Stimulated activated CD8-positive, alpha-beta memory T cell treated with anti-CD3 and anti-CD28 coated beads, Interleukin-12 subunit alpha, Interleukin-12 subunit beta, amount 100 ng/mL, for 1 hour (primary cell): ENCODE measurements at places on chromosomes 16 and 17.

GRCh38 chr16:11328172-11329070 lies 16.8 kb upstream of the RMI2 start:
- DNase-seq = peak; percentile 18

DNA sequence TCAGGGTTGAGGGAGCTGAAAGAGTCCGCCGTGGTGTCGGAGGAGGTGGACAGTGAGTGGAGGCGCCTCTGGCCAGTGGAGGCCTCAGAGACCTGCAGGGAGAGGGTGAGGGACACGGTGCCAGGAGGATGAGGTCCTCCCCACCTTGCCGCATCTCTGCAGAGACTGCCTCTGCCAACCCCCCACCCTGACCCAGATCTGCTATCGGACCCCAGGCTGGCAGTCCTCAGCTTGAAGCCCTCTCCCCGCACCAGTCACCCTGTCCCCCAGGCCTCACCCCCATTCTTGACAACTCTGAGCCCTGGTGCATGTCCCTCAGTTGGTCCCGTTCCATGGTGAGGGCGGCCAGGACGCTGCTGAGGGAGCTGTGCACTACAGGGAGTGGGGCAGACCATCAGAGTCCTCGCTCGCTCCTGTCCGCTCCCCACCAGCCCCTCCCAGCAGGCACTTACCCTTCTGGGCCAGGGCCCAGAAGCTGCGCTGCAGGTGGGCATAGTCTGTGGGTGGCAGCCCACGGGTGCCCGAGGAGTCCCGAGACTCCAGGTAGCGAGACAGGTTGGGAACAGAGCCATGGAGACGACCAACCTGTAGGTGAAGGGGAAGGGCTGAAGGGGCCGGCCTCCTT lies 5.4 kb downstream of the OSBPL7 start:
- DNase-seq = no peak

- no peak for DNase-seq
Measured at GRCh38 chr17:79941088-79942010, 94.3 kb downstream of the TBC1D16 start.

GRCh38 chr16:25371342-25371741 lies 113.7 kb upstream of the ZKSCAN2 start:
- no peak for DNase-seq

DNA sequence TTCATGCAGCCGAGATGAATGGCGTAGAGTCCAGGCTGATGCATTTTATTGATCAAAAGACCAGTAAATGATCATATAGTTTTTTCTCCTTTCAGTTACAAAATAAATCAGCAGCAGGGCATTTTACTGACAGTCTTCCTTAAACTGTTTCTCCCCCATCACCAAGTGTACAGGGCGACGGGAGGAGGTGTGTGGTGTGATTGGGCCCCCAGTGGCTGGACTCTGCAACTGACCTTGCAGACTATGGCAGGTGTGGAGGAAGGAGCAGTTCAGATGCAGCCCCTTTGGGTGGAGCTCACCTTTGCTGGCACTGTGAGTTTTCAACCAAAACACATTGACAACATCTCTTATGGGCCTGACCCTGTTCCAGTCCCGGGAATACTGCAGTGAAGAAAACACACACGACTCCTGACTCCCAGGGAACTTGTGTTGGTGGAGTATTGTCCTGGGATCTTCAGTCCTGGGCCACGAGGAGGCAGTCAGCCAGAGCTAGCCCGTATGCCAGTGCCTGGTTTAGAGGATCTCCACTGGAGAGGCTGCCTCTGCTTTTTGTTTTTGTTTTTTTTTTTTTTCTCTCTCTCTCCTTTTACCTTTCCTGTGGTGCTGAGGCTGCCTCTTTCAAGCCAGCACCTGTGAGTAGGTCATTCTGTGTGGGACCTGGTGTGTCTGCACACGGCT lies 29.8 kb downstream of the KIAA0513 start:
- no peak for DNase-seq

GRCh38 chr16:58120234-58120633 lies 8.9 kb downstream of the CFAP20 start:
- DNase-seq = no peak

GRCh38 chr16:19914877-19915276 lies 30.2 kb upstream of the GPRC5B start:
- no peak for DNase-seq

- DNase-seq = no peak
Measured at GRCh38 chr16:87458424-87458915, 34.4 kb downstream of the ZCCHC14 start.

- no peak for DNase-seq
Measured at GRCh38 chr17:28228986-28229729, 89.8 kb upstream of the TMEM97 start.

DNA sequence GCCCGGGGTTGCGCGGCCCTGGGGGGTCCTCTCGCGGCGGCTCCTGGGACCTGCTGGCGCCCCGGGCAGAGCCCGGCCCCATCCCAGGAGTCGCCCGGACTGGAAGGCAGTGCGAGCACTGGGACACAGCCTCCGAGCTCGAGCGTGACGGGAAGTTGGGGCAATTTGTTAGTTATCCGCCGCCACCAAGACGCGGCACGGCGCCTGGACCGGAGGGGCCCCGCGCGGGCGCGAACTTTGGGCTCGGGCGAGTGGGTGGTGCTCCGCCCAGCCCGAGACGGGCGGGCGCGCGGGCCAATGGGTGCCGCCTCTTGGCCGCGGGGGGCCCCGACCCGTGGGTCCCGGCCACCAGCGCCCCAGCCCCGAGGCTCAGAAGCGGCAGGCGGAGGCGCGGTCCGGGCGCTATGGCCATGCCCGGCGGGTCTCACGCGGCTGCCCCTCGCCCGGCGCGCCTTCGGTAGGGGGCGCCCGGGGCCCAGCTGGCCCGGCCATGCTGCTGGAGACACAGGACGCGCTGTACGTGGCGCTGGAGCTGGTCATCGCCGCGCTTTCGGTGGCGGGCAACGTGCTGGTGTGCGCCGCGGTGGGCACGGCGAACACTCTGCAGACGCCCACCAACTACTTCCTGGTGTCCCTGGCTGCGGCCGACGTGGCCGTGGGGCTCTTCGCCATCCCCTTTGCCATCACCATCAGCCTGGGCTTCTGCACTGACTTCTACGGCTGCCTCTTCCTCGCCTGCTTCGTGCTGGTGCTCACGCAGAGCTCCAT lies at the start of gene ADORA2B:
TSS of gene ADORA2B (plus strand) at position 372 of the 768 bp plus-strand sequence. CDS start at position 491, 119 bp downstream.
- peak; percentile 15 for DNase-seq

DNA sequence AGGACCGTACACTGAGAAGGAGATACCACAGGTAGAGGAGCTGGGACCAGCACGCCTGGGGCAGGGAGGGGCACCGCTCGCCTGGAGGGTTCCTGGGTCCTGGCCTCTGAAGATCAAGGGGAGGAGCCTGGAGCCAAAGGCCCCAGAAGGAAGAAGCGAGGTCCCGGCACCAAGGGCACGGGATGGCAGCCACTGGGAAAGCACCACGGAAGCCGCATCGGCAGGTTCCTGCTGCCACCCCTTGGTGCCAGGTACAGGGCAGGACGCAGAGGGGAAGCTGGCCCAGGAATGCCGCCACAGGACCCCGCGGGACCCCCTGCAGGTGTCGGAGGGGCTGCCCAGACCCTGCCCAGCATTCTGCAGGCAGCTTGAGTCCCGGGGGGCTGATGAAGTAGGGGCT lies 42.5 kb upstream of the CBFA2T3 start:
- no peak for DNase-seq

GRCh38 chr16:23635958-23636357 lies 5.2 kb downstream of the PALB2 start:
- DNase-seq = no peak

- no peak for DNase-seq
Measured at GRCh38 chr16:7921345-7921744, 588.7 kb downstream of the RBFOX1 start.

GRCh38 chr17:78450696-78451345 lies 72.4 kb downstream of the PGS1 start:
- no peak for DNase-seq

DNA sequence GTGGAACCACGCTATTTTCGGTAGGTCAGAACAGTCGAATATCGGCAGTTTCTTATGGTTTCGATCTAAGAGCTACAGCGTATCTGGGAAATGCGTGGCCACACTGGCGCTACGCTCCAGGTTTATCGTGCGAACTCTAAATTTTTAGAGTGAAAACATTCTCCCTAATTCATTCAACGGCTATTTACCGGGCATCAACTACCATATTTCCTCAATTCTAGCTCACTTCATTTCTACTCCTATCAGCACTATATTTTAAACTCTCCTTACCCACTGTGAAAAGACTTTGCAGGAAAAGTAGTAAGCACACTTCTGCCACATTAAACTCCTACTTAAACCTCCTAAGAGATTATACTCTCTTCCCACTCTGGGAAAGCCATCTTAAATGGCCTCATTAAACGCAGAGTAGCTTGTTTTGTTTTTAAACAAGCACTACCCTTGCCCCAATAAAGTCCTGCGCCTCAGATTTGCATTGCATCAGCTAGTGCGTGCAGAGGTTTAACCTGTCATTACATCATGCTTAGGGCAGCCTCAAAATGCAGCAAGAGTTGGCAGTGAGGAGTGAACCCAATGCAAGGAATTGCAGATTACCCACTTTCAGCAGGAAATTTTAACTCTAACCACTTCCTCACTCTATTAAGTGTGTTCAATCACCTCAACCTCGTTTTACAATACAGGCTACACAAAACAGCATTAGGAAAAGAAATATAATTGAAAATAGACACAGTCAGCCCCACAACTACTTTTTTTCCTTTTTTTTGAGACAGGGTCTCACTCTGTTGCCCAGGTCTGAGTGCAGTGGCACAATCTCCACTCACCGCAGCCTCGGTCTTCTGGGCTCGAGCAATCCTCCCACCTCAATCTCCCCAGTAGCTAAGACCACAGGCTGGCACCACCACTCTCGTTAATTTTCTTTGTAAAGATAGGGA lies 18.8 kb downstream of the SIAH1 start:
- no peak for DNase-seq

DNA sequence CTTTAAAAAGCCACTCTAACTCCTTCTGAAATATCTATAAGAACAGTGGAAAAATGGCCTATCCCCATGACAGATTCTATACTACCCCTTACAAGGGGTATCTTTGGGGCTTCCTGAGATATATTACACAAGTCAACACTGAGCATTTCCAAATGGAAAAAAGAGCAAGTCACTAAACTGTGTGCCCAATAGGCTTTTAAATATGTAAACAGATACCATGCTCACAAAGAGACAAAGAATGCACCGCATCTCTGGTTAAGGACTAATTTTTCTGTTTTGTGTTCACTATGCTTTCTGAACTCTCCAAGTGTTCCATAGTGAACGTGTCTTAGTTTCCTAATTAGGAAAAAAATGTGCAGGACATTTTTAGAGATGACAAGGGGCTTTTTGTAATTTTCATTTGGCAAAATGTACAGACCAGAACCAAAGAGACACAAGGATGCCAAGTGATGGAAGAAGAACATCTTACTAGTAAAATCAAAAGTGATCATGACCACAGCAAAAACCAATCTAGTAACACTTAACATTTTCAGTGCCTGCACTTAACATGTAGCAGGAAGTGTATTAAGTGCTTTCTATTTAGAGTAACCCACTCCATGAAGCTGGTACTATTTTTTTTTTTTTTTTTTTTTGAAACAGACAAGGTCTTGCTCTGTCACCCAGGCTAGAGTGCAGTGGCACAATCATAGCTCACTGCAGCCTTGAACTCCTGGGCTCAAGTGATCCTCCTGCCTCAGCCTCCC lies 21.5 kb downstream of the MYH11 start:
- DNase-seq = no peak

- DNase-seq = no peak
Measured at GRCh38 chr16:66357523-66357928, 9.0 kb upstream of the CDH5 start.

DNA sequence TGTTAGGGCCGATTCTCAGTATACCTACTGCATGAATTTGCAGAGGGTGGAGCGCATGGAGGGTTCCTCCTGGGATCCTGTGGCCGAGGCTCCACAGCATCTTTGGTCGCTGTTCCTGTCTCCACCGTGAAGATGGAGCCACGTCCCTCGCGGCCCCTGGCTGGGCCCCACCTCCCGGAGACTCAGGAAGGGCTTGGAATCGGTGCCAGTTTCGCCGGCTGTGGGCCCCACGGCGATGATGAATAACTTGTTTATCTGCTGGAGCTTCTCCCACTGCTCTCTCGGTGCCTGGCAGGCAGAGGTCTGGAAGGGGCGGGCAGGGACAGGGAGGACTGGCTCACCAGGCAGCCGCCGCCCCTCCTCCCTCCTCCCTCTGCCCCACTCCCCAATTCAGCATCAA lies 8.1 kb downstream of the SLC5A11 start:
- no peak for DNase-seq

GRCh38 chr17:44221084-44221861 lies 1.8 kb upstream of the UBTF start:
- no peak for DNase-seq

- no peak for DNase-seq
Measured at GRCh38 chr16:75697571-75697970, 3.7 kb downstream of the DUXB start.

DNA sequence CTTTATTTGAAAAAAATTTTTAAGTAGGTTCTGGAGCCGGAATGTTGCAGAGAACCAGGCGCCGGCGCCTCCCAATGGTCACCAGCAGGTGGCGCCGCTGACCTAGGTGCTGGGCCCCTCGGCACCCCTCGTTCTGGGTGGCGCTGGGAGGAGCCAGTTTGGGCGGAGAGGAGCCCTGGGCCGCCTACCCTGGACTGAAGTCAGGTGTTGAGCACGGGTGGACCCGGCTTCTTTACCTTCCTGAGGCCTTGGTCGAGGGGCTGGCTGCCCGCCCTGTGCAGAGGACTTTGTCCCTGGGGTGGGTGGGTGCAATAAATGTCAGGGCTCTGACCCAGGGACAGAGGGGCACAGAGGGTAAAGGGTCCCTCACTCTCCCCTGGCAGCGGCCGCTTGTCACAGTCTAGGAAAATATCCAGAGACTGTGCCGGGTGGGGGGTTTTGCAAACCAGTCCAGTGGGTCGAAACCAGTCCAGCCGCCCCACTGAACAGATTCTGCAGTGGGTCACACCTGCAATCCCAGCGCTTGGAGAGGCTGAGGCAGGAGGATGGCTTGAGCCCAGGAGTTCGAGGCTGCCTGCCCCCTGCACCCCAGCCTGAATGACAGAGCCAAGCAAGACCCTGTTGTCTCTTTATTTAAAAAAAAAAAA lies 30.1 kb upstream of the TNFRSF13B start:
- DNase-seq = peak; percentile 53

DNA sequence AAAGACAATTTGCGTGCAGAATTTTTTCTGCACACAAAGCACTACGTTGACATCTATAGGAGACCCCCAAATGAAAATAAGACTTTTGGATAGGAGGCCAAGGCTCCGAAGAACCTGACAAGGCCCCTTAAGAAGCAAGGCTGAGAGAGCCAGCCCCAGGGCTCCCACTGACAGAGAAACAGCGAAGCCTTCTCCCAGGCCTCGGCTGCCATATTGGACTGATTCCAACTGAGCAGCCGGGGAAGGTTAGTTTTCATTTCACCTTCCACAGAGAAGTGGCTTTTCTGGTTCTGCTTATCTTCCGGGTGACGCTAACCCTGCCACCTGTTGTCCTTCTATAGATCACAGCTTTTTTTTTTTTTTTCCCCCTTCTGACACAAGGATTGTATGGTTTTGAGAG lies 356.7 kb downstream of the SOX9 start:
- DNase-seq = no peak

- no peak for DNase-seq
Measured at GRCh38 chr17:35717475-35717874, 14.0 kb upstream of the RASL10B start.

- DNase-seq = no peak
Measured at GRCh38 chr17:43200127-43200526, 11.5 kb upstream of the TMEM106A start.
